ENCODE measurements at places on chromosomes 4 and X.

DNA sequence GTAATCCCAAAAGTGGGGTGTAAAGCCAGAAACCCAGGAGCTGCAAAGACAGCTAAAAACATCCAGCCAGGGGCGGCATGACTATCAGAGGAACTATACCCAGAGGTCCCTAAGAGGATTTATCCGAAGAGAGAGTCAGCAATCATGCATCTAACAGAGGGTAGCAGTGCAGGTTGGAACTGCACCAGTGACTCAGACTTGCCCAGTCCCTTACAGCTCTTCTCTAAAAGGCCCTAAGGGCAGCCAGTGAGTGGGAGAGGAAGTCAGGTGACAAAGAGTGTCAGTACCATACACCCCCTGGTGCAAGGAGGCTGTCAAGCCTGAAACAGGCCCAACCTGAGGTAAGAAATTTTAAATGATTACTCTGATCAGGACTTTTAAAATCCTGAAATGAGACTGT, 88.1 kb downstream of the CAMK2D start:
- DNase-seq: no peak

GRCh38 chrX:137342969-137343368, 223.0 kb upstream of the ZIC3 start:
- DNase-seq: no peak

DNA sequence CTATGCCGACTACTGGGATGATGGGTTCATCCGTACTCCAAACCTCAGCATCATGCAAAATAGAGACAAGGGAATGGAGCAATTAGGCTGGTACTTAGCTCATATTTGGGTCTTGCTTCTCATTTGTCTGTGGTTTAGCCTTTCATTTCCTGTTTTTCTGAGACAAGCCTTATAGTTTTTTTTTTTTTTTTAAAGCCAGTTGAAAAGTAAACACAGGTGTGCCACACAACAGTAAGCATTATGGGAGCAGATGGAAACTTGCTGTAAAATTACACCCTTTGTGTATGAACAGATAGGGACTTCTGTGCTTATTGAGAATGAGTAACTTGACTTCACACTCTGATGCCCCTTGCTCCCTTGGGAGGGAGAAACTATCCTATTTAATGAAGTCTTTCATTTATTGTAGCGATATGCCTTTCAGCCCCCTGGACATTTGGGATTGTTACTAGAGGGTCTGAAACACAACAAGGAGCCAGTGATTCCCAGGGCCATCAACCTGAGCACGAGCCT, 13.7 kb downstream of the RASSF6 start:
- peak; percentile 57 for DNase-seq

- no peak for DNase-seq
These were observed 352.2 kb downstream of the SPRY1 start for GRCh38 chr4:123748806-123749205.
